ENCODE measurements at places on chromosomes 1 and 21.

DNA sequence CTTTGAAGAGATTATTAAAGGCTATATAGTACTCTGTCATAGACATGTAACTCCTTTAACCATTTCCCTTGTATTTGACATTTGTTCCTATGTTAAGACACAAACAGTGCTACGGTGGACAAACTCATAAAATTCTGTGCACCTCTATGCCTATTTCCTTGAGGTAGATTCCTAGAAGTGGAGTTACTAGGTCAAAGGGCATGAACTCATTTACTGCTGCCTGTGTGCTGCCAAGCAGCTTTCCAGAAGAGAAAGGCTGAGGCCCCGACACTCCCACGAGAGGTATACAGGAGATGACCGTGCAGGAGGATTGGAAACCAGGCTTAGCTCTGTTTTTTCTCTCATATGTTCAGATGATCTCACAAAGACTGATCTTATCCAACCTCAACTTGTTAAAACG is 34.4 kb upstream of the TENT5C start:
- DNase-seq = no peak

- DNase-seq = no peak
Measured at GRCh38 chr21:36125512-36126207, 9.2 kb upstream of the CBR3 start.

GRCh38 chr1:200473698-200474371 is 64.0 kb upstream of the ZNF281 start:
- DNase-seq = no peak

DNA sequence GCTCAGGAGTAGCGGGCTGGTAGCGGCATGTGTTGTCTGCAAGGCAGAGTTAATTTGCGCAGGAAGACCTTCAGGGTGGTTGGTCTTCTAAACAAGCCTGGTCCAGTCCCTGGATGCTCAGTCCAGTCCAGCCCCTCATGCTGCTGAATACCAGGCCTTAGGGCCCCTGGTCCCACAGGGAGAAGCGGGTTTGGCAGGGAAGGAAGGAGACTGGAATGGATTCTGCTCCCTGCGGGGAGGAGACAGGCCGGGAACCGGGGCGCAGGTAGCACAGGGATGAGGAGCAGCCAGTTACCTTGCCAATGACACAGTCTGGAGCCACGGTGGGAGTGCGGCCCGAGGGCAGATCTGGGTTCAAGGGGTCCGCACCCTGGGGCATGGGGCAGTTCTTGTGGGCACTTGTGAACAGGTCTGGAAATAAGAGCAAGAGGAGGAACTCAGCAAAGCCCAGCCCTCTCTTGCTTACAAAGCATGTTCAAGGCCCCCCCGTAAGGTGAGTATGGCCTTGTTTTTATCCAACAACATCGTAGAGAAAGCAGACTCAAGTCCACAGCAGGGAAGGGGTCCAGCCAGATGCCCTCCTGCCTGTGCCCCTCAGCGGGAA is 10.1 kb downstream of the FAM131C start:
- DNase-seq = no peak

- no peak for DNase-seq
Measured at GRCh38 chr1:116097626-116098025, 13.6 kb upstream of the MAB21L3 start.

GRCh38 chr1:215132156-215132555 is 49.6 kb downstream of the KCNK2 start:
- no peak for DNase-seq

- DNase-seq = no peak
Measured at GRCh38 chr21:14956807-14957206, 108.0 kb downstream of the NRIP1 start.

- DNase-seq = no peak
Measured at GRCh38 chr1:64245495-64245894, 42.1 kb downstream of the UBE2U start.

DNA sequence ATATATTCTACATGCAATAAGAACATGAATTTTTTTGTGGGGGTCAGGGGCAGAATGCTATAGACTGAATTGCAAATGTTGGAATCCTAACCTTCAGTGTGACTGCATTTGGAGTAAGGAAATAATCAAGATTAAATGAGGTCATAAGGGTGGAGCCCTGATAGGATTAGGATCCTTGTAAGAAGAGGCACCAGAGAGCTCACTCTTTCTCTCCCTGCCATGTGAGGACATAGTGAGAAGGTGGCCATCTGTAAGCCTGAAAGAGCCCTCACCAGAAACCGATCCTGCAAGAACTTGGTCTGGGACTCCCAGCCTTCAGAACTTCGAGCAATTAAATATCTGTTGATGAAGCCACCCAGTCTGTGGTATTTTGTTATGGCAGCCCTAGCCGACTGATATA is 70.3 kb upstream of the SOX13 start:
- no peak for DNase-seq

- DNase-seq = no peak
Measured at GRCh38 chr1:204198348-204199340, 2.4 kb upstream of the KISS1 start.

GRCh38 chr1:15426492-15427279 is 11.6 kb upstream of the CTRC start:
- DNase-seq = no peak

- DNase-seq = no peak
Measured at GRCh38 chr1:151807766-151808165, 2.5 kb upstream of the LINGO4 start.

DNA sequence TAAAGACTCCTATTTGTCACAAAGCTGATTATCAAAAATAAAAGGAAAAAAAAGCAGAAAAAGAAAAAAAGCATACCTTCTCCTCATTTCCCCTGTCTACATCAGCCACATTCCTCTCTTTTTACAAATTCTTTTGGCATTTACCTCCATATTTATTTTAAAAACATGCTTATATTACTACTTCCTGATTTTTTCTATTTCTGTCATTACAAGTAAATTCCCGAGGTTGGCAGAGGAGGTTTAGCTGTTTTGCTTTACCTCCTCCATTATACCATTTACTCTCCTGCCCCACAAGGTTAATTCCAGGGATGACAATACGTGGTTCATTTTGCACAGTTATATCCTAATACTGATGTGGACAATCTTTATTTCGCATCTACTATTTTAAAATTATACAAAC is 26.3 kb upstream of the CD34 start:
- no peak for DNase-seq

DNA sequence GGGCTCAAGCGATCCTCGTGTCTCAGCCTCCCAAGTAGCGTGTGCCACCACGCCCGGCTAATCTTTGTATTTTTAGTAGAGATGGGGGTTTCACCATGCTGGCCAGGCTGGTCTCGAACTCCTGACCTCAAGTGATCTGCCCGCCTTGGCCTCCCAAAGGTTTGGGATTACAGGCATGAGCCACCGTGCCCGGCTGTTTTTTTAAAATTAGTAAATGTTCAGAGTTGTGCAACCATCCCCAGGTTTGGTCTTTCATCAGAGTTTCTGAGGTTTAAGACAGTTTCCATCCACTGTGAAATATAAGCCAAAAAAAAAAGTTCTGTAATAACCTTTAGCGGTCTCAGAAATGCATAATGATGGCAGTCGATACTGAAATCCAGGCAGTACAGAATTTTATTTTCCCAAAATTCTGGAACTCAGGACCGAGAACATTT is 550 bp upstream of the SYT11 start:
- DNase-seq = no peak

Measured in activated naive CD4-positive, alpha-beta T cell (primary cell).